ENCODE measurements at places on chromosomes 12 and 14.

- DNase-seq: no peak
Observed at GRCh38 chr12:118368821-118369220, 3.9 kb downstream of the TAOK3 start.

DNA sequence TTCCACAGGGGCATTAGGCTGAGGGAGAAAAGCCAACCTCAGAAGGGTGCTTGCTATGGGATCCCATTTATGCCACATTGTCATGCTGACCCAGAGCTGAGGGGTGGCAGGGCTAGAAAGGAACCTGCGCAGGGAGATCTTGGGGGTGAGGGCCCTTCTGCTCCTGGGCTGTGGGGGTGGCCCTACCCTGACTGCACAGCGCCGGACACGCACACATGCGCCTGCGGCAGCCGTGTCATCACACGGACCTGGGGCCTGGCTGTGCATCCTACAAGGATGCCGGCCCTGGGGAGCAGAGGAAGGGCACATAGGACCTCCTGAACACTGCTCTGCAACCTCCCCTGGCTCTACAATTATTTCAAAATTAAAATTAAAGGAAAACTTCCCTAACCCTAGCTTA is 6.9 kb downstream of the CDCA4 start:
- no peak for DNase-seq

GRCh38 chr12:22377731-22378496 is 43.4 kb upstream of the ST8SIA1 start:
- no peak for DNase-seq

- DNase-seq: peak; percentile 64
Observed at GRCh38 chr12:69569236-69569635, 16.0 kb upstream of the CCT2 start.

DNA sequence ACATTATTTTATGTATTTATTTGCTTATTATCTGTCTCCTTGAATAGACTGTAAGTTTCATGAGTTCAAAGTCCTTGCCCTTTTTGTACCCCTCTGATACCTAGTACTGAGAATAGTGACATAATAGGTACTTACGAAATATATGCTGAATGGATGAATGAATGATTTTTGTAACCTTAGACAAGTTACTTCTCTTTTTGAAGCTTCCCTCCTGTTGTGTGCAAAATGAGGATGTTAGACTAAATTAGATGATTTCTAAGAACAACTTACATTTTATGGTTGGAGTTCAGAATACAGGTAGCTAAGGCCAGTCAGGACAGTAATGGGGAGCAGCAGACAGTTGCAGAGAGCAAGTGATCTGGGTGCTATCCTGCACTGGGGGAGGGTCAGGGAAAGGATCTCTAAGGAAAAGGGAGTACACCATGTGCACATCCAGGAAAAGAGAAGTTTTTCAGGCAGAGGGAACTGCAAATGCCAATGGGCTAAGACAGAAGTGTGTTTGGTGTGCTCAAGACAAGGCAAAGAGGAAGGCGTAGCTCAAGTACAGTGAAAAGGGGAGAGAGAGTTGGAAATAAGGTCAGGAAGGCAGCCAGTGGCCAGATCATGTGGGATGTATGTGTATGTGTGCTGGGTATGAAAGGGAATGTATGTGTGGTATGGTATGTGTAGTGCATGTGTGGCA is 59.4 kb upstream of the AMIGO2 start:
- DNase-seq: no peak
